Stimulated activated CD4-positive, alpha-beta T cell treated with anti-CD3 and anti-CD28 coated beads, Interleukin-1b, Interleukin-23, amount 100 ng/mL, for 24 hours (primary cell): ENCODE measurements at places on chromosomes 2 and 18.

GRCh38 chr2:119721462-119721861, 38.3 kb upstream of the PTPN4 start:
- no peak for DNase-seq

GRCh38 chr18:77851802-77852201, 602.2 kb downstream of the GALR1 start:
- no peak for DNase-seq

DNA sequence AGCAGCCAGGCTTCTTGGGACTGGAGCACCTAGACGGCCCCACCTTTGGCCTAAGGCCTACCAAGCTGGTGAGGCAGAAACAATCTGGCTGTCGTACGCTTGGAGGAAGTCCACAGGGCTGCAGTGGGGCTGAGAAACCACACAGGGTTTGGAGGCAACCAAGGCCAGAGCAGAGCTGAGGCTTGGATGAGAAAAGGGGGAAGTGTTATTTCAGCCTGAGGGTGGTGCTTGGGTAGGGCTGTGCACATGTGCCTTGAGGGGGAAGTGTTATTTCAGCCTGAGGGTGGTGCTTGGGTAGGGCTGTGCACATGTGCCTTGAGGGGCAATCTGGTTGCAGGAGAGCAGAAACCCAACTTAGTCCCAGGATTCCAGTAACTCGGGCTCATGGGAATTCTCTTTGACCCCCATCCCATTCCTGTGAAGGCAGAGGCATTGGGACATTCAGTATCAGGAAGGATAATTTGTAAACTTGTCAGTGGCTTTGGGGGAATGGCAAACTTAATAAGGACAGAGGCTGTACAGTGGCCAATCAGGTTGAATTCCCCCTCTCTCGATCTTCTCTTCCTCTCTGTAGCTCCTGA, 971 bp upstream of the FBXO41 start:
- no peak for DNase-seq

GRCh38 chr2:207468488-207468887, 61.3 kb upstream of the CREB1 start:
- DNase-seq = no peak

GRCh38 chr2:40043191-40043590, 264.1 kb upstream of the THUMPD2 start:
- no peak for DNase-seq

DNA sequence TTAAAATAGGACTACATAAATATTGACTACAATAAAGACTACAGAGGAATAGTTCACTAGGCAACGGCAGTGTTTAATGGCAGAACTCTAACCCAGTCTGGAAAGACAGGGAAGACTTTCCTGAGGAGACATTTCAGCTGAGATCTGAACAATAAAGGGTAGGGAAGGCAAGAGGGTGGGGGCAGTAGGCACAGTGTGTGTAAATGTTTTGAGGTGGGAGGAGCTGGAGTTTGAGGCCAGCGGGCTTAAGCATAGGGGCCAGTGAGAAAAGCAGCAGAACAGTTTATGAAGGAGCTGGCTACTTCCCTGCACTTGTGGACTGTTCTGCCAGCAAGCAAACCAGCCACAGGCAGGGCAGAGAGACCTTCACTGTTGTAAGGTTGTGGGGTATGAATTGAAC, 76.6 kb upstream of the UGP2 start:
- no peak for DNase-seq

GRCh38 chr2:63788071-63788470, 53.6 kb upstream of the UGP2 start:
- no peak for DNase-seq

DNA sequence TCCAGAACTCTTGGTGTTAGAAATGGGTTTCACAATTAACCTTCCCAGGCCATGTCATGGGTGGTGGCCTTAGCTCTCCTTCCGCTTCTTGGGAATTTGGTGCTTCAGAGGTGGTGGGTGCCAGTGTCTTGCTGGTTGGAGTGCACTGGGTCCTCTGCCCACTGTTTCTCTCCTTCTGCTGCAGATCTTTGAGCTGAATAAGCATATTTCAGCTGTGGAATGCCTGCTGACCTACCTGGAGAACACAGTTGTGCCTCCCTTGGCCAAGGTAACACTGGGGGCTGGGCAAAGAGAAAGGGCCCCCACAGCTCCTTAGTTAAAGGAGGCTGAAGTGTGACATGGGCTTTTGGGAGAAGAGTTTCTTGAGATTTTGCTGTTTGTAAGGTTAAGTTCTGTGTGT, 32.0 kb upstream of the PRLH start:
- DNase-seq = no peak

DNA sequence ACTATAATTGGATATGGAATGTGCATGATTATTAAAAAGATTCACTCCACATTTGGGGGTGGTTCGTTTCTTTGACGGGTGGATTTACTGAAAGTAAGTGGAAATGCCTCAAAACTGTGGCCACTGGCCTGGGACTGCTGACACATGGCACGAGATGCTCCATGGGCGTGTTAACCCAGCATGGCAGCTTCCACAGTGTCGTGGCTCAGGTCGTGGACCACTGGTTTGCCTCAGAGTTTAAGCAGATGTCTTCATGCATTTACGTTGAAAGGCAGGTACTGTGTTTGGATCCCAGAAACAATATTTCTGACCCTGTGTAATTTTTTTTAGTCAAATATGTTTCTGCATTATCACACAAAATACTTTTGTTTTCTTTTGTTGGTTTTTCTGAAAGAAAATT, 242.0 kb downstream of the GBX2 start:
- DNase-seq = no peak

GRCh38 chr2:151326554-151326953, 30.8 kb upstream of the TNFAIP6 start:
- no peak for DNase-seq

GRCh38 chr2:100107906-100108647, 34.3 kb downstream of the AFF3 start:
- DNase-seq = no peak

GRCh38 chr18:9175115-9175514, 38.5 kb downstream of the ANKRD12 start:
- no peak for DNase-seq

DNA sequence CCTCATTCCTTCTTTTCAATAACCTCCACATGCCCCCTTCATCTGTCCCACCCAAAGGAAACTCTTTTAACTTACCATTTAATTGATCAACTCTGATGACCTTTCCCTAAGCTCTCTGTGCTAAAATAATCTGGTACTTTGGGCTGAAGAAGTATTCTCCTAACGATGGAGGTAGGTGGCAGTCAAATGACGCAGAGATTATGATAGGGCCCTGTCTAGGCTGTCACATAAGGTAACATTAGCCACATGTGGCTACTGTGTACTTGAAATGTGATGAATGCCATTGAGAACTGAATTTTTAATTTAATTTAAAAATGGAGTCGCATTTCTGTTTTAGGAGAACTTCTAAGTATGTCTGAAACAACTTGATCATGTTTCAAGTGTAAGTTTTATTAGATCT, 140.5 kb upstream of the TNP1 start:
- no peak for DNase-seq

DNA sequence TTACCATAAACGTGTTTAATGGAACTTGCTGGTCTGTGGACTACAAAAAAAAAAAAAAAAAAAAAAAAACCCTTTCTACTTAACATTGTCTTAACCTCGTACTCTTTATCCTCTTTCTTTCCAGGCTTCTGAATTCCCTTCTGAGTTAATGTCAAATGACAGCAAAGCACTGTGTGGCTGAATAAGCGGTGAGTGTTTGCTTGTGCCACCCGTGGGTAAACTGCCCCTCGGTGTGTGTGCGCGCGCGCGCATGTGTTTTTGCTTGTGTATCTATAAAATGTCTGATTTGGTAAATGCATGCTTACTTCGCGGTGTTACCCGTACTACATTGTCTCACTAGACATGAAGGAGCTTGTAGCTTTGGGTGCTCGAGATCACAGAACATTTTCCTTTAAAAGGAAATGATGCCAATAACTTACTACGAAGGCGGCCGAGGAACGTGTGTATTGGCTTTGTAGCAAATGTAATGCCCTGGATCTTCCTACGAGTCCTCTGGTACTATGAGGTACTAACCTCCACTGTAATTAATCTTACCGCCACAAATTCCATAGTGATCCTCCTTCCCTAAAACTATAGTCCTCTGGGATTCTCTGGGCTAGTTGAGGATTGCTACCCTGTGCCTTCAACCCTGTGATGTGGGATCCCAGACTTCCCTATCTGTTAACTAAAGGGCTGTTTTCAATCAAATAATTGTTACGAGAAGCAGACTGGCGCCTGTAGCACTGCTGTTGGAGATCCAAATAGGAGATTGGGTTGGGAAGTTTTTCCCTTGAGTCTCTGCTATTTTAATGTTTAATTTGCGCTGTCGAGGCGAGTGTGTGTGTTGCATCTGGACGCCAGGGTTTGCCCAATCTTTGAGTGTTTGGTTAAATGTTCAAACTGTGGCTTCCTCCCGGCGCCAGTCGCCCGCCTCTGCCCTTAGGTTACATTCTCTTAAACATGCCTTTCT, 1.1 kb downstream of the ID2 start:
- DNase-seq = no peak

DNA sequence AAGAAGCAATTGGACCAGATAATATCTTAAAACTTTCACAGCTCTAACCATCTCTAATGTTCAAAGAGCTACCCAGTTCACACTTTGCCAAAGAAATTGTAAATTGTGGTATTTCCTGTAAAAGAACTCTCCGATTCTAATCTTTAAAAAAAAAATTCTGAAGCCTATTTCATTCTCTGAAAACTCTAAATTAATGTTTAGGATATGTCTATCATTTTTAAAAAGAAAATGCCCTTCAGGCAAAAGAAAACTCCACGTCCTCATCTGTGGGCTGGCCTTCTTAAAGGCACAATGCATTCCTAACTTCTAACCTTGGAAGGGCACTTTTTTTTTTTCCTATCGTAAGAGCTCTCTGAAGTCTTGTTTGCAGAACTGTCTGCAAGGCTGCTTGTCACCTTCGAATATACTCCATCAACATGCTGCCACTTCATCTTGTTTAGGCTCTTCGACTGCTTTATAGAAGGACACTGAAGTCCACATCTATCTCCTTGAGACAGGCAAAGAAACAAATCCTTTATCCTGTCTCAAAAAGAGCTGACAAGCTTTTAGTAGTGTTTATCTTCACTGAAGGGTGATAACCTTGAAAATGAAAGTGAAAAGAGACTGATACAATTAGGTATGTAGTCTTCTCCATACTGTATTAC, 124.3 kb upstream of the SLC39A10 start:
- DNase-seq = no peak

DNA sequence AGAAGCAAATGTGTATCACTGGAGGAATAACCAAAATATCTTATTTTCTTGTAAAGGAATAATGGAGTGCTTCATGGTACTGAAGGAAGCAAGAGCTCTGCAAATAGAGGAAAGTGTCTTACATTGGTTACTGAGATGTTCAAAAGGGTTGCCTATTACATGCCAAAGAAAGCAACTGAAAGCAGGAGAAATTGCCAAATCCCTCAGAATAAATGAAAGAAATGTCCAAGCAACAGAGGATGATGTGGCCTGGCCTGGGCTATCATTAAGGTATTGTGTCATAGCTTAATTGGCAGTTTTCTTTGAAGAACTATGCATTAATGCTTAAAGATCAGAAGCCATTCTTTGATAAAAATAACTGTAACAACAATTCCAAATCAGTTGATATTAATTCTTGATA, 173.7 kb downstream of the RAB3GAP1 start:
- no peak for DNase-seq

- DNase-seq = no peak
Observed at GRCh38 chr2:23468474-23469141, 83.6 kb downstream of the KLHL29 start.

- DNase-seq = no peak
Observed at GRCh38 chr2:120148669-120149068, 74.5 kb downstream of the TMEM185B start.

DNA sequence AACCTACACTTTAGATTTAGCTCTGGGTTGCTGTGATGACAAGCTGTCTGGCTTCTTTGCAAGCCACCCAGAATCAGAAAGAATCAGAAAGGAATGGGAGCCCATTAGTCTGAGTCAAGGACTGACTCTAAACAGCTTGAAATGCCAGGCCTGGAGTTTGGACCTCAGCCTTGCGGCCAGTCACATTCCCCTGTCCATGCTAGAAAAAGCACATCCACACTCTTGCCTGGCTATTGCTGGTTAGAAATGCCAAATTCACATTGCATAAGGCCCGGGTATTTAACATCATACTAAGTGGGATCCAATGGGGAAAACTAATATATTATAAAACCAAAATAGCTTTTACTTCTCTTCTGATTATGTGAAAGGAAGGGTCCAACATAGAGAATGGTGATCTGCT, 756.8 kb upstream of the KLHL29 start:
- DNase-seq = no peak

GRCh38 chr2:9739531-9739964, 103.7 kb upstream of the TAF1B start:
- no peak for DNase-seq

DNA sequence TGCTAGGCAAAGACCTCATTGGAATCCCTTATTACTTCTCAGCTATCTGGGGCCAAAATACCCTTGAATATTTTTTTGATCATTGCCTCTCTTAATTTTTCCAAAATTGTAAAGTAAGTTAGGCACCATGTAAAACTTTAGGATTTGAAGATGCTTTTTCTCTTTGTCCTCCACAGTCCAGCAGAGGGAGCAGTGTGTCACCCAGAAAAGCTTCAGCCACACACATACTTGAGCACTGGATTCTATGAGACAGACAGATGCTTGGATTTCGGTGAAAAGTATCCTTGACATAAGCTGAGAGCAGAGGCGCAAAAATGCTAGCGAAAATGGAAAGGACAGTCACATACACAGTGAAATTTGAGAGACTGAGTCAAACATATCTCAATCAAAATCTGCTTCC, 74.7 kb upstream of the KCNJ3 start:
- no peak for DNase-seq

DNA sequence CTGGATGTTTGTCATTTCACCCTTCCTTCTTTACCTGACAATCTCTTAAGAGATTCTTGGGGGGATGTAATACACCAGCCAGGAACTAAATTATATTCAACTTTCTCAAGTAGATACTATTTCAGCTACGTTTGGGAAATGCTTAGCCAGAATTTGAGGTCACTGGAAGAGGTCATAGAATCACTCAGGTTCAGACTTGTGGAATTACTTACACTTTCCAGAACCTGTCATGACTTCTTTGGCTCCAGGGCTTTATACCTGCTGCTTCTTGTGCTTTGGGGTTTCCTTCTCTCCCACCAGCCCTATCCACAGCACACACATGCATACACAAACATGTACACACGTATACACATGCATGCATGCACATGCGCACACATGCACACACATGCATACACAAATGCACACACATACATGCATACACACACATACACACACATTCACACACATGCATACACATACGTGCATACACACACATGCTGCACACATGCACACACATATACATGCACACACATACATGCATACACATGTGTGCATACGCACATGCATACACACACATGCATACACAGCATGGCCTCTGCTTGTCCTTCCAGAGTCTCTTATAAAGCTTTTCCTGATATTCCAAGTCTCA, 23.5 kb upstream of the ANXA4 start:
- DNase-seq = no peak

GRCh38 chr18:26524504-26525351, 23.6 kb downstream of the KCTD1 start:
- no peak for DNase-seq

DNA sequence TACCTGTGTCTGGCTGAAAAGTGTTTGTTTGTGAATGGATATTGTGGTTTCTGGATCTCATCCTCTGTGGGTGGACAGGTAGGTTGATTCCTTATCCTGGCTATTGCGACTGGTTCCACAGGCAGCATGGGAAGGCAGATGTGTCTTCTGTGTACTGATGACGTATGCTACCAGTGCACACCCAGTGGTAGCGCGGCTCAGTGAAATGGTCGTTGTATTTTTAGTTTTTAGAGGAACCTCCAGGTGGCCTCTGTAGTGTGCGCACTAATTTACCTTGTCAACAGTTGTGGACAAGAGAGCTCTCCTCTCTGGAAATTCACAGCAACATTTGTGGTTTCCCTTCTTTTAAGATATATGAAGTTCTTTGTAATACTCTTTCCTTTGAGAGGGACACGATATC, 52.5 kb downstream of the CCDC74A start:
- DNase-seq = no peak
